ENCODE measurements at places on chromosomes 4 and X.

DNA sequence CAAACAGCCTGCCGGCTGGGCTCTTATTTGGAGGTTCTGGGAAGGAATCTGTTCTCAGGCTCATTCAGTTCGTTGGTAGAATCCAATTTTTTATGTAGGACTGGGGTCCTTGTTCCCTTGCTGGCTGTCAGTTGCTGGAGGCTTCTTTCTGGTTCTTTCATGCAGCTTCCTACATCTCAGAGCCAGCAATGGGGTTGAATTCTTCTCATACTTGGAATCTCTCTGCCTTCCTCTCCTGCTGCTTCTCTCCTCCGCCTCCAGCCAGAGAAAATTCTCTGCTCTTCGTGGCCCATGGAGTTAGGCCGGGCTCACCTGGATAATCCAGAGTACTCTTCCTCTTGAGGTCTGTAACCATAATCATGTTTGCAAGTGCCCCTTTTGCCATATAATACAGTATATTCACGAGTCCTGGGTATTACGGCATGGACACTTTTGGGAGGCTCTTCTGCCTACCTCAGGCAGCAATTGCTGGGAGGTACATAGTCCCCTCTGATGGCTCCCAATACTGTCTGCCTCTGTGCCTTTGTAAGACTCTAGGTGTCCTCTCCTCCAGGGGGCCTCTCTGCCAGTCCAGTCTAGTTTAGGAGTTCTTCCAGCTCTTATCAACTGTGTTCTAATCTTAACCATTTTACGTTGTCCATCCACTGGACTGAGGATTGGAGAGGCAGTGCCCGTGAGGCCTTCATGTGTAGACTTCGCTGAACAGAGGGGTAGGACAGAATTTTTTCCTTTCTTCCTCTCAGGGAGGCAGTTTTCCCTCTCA, 2.2 kb downstream of the TRMT44 start:
- DNase-seq = no peak

DNA sequence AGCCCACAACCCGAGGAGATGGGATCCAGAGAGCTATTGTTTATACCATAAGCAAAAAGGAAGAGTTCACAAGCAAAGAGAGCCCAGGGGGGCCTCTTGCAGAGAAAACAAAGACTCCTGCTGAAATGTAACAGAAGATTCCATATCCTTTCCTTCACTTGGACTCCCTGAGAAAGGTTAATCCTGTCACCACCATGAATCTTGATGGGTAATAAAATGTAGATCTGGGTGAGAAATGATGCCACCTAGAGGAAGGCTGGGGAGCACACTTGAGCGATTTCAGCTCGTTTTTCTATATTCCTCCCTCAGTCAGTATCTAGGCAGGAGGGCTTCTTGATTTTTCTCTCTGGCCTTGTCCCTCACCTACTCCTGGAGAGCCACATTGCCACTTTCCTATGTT, 10.2 kb upstream of the KCNE5 start:
- peak; percentile 1 for DNase-seq

- no peak for DNase-seq
These were observed 1.9 kb downstream of the UBE2K start for GRCh38 chr4:39699687-39700409.

- DNase-seq = no peak
These were observed 447.9 kb upstream of the FAM241A start for GRCh38 chr4:111697176-111697942.

DNA sequence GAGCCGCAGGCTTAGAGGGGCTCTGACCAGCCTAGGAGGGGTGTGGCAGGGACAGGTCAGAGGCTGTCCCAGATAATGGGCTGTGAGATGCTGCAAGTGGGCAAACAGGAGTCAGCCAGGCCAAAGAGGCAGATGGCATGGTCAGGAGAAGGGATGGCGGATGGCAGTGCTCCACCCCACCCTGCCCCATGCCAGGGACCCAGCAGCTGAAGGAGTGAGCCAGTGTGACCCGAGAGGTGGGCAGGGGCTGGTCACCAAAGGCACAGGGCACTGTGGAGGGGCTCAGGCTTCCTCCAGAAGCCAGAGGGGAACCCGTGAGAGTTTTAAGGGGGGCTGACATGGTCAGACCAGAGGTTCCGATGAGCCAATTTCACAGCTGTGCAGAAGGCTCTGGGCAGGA, 96.9 kb downstream of the WFS1 start:
- no peak for DNase-seq

GRCh38 chr4:109294006-109294405, 8.5 kb downstream of the COL25A1 start:
- peak; percentile 25 for DNase-seq

GRCh38 chr4:73447671-73448070, 11.7 kb downstream of the AFP start:
- no peak for DNase-seq
